Activated CD8-positive, alpha-beta memory T cell treated with anti-CD3 and anti-CD28 coated beads for 1 hour (primary cell): ENCODE measurements at places on chromosomes 5 and 9.

- no peak for DNase-seq
Measured at GRCh38 chr9:68473790-68474189, 66.9 kb downstream of the TMEM252 start.

- no peak for DNase-seq
Measured at GRCh38 chr9:137717776-137718327, 99.0 kb downstream of the EHMT1 start.

GRCh38 chr9:112789891-112790774, 39.6 kb downstream of the SNX30 start:
- DNase-seq: no peak

DNA sequence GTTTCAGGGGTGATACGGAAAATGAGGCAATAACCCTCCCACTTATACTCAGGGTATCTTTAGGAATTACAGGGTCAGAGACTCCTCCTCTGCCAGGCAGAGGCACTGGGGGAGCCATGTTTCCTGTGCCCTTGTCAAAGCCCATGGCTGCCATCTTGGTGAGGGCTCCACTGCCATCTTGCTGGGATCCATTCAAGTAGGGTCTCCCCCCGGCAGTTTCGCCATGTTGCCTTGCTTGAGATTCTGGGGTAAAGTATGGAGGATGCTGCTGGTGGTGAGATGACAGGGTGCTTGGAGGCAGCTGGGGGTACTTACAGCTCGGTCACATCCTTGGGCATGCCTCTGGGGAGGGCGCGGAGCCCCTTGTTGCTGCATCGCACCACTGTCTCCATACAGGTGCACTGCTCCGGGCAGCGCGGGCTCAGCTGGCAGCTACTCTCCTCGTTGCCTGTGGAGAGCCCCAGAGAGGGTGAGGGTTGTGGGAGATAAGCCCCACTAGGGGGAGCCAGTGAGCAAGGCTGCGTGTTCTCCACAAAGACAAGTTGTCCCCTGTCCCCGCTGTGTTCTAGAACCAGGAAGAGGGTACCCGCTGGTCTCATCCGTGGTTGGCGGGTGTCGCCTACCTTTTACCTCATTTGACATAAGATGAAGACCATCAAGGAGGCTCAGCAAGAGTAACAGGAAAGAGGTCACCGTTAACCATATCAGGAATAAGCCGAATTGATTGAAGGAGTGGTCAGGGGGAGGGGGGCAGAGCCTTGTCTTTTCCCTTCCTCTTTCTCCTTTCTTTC, 169.0 kb upstream of the PANK3 start:
- DNase-seq: no peak

- no peak for DNase-seq
Measured at GRCh38 chr5:60183881-60184280, 290.4 kb upstream of the PDE4D start.

DNA sequence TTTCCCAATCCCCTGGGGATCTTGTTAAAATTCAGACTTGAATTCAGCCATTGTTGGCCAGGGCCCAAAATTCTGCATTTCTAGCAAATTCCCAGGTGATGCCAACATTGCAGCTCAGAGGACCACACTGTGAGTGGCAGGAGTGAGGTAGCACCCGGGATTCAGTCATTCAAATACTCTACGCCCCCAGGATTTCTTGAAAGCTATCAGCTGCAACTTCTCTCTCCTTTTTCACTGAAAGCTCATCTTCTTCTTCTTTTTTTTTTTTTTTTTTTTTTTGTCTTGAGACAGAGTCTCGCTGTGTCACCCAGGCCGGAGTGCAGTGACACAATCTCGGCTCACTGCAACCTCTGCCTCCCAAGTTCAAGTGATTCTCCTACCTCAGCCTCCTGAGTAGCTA, 19.3 kb upstream of the ANKH start:
- DNase-seq: no peak

DNA sequence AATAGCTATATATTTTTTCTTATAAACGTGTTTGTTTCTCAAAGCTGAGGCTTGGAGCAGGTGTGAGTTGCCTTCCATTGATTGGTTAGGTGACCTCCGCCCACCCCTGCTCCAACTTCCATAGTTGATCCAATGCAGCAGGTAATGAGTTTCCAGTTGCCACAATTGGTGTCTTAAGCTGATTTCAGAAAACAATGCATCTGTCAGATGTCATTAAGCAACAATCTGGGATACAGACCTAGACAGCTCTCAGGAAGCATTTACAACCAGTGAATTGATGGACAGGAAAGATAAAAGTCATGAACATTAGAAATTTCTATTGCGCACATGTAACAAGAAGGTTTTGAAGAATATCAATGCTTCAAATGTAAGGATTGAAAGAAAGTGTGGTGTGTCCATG, 510.5 kb downstream of the SEMA5A start:
- no peak for DNase-seq

GRCh38 chr9:106860721-106861639, 2.0 kb upstream of the ZNF462 start:
- DNase-seq: no peak
